ENCODE measurements at places on chromosomes 13 and 19.

DNA sequence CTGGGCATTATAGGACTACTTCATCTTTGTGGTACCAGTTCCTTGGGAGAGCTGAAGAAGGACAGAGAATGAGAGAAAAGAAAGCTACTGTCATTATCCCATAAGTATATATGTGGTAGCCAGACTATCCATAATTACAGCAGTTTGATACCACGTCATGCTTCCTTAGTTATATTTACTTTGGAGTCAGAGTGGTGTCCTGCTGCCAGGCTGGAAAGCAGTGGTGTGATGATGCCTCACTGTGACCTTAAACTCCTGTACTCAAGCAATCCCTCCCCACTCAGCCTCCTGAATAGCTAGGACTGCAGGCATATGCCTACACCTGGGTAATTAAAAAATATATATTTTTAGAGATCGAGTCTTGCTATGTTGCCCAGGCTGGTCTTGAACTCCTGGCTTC lies 57.8 kb downstream of the WTIP start:
- DNase-seq, result no peak

DNA sequence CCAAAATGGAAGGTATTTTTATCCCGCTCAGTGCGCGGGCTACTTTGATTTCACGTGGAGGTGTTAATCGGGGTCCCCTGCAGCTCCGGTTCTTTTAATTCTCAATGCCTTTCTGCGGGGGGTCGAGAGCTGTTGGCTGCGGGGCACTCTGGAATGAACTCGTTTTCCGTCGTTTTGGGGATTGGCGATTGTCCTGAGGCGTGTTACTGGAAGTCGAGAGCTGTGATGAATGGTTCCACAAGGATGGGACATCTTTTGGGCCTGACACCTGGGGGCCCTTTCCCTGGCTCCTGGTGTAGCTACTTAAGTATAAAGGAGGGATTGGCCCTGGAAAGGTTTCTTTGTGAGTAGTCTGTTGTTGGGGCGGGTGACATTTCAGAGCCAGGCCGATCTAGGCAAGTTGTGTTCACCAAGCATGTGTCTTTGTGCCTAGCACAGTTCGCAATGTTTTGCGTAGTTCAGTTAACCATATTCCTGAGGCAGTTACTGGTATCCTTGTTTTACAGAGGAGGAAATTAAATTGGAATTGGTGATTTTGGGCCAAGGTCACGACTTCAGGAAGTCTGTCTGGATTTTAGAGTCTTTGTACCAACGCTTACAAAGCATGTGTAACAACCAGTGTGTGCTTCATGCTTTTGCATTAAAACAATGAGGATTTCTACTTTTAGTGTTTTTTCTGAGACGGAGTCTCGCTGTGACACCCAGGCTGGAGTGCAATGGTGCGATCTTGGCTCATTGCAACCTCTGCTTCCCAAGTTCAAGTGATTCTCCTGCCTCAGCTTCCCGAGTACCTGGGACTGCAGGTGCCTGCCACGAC lies 846 bp downstream of the RPL13A start:
- DNase-seq, result no peak

DNA sequence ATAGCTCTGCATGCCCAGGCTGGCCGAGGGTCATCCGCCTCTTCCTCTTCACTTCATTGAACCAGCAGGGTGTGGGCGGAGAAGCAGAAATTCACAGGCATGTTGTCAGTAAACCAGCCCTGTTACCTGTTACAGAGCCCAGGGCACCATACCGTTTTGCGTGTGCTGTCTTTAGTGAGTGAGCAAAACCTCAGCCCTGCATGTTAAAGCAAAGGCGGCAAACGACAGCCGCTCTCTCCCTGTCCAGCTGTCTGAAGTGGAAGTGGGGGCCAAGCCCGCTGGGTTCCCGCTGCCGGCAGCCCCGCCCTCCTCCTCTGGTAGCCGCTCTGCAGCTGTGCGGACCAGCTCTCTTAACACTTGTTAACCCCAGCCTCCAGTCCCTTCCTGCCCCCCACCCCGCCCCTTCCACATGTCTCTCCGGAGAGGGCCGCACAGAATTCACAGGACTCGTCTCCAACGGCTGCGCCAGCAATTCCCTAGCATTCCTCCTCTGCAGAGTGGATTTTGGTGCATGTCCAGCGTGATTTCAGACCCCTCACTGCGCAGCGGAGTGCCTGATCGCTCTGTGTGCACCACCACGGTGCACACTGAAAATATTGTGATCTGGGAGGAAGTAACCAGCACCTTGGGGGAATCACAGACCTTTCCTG lies 12.7 kb downstream of the KLHL26 start:
- no peak for DNase-seq

DNA sequence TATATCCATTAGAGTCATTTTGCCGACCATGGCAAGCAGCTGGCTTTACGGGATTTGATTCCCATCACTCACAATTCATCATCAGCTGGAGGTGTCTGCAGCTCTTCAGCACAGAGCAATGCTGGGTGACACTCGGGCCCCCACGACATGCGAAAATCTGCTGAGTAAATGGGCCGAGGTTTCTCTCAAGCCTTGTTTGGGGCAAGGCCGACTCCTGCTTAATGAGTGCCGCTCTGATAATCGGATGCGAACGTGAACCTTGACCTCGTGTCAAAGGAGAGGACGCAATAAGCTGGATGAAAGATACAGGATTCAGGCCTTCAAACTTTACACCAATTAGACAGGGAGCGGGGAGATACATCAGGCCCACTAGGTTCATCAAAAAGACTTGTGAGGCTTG lies 65.2 kb downstream of the GGACT start:
- no peak for DNase-seq

DNA sequence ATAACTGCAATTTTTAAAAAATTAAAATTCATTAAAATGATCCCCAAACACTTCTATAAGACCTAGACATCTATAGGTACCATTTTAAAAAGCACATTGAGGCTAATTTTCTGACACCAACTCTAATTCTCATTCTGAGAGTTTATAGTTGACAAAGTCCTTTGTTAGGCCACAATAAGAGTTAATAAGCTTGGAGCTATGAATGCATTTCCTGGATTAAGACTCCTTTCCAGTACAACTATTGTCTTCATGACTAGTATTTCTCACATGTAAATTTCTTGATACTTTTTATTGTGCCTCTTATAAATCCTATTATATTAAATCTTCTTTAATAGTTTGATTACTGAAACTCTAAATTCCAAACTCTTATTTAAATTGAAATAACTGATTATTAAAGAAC lies 340.8 kb downstream of the KLF12 start:
- no peak for DNase-seq

DNA sequence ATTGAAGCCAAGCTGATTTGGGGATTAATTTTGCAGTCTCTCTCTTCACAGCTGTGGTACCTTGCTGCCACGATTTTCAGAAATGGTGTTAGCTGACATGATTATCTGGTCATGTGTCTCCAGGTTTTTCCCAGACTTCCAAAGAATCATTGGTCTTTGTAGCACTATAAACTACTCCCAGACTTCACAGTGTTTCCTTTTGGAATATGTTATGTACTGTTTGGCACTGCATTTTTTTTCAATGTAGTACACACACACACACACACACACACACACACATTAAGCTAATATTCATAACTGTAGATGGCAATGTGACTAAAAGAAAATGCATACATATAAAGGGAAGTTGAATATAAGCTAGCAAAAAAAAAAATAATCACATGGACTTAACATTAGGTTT lies 856.6 kb upstream of the SPRY2 start:
- DNase-seq, result no peak
